Naive thymus-derived CD8-positive, alpha-beta T cell (primary cell): ENCODE measurements at places on chromosomes 3 and 15.

DNA sequence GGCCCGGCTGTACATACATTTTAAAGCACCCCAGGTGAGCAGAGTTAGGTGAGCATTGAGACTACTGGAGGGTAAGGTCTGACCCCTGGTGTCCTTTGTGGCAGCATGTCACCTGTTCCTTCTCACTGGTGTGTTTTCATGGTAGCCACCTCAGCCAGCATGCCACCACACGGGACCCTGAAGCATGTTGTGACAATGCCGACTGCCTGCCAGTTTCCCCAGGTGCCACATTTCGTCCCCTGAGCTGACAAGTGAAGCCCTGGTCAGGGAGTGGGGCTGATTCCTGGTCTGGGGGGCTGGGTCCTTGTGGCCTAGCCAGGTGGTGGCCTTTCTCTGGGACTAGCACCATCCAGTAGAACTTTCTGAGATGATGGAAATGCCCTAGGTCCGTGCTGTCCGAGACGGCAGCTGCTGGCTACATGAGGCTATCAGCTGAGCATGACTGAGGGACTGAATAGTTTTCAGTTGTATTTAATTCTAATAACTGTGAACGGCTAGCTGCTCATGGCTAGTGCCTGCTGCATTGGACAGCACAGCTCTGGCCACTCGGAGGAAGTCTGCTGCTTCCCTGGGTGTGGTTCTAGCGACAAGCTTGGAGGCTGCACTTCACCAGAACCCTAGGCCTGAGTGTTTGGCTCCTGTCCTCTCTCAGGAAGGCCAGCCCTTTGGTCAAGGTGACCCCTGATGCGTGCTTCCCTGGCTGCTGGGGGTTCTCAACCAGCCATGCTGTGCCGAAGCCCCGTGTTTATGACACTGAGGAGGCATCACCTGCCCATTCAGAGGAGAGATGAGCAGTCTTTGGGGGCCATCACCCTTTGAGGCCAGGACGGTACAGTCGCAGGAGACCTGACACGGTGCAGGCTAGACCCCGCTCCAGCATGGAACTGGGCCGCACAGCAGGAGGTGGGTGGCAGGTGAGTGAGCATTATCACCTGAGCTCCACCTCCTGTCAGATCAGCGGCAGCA is 3.9 kb downstream of the C3orf22 start:
- DNase-seq, result no peak

DNA sequence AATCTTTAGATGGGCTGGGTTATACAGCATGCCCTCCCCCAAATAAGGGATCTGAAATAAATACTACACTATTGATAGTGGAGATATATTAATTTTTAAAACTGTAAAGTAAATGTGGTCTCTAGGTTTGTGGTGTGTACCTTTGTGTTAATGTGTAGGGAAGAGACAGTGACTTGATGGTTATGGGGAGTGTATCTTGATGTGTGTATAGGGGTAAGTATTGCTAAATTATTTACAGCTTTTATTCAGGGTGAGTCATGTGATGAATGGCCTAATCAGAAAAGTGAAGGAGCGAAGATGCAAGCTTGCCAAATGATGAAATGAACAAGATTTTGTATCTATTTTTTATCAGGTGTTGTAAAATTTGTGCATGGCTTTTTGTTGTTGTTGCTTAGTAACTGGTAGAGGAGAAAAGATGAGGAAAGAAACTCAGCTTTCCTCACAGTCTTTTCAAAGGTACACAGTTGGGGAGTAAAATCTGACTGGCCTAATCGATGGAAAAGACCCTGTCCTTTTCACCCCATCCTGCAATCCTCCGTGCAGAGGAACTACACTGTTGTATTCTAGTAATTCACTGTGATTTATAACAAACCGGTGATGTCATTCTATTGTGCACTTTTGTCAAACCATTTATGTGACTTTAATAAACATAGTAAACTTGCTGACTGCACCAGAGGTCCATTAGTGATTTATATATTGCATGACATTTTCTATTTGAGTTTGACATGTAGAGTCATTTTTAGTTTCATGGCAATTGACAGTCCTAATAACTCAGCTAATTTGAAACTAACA is 17.7 kb downstream of the FEM1B start:
- DNase-seq, result no peak

- DNase-seq, result no peak
These were observed 2.2 kb upstream of the CD86 start for GRCh38 chr3:122052968-122053367.

GRCh38 chr3:127172211-127172610 is 20.7 kb upstream of the PRR23E start:
- DNase-seq, result no peak

- DNase-seq, result no peak
These were observed 27.7 kb upstream of the MYH15 start for GRCh38 chr3:108538083-108538482.

DNA sequence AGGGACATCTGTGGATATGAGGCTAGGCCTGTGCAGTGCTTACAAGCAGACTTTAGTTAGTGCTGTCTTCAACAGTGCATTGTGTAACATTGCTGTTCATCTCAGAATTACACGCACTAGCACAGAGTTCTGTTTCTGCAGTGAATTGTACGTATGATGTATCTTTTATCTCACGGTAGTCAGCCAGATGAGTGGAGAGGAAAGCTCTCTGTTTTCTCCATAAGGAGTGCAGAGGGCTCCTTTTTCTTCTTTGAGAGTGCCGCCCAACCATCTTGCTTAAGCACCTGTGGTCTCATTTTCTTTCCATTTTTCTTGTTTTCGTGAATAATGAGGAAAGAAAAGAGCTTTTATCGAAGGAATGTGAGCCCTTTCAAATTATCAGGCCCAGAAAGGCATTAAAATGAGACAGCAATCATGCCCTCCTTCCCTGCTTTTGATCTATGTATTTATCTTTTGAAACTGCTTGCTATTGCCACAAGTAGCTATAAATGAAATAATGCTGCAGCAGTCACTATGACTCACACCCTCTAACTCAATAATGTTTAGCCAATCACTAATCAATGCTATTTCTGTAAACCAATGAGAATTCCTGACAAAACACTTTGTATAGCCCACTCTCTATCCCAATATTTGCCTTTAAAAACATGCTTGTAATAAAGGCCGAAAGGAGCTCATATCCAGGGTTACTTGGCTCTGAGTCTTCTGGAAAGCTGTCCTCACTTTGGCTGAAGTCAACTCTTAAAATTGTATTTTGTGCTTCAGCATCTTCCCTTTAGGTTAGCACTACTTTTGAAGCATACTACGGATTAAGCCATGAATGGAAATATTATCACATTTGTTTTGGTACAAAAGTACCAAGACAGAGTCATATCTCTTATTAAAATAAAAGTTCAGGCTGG is 226.0 kb upstream of the P2RY1 start:
- DNase-seq, result no peak

- DNase-seq, result no peak
These were observed 272.4 kb downstream of the TIGIT start for GRCh38 chr3:114566162-114566755.

DNA sequence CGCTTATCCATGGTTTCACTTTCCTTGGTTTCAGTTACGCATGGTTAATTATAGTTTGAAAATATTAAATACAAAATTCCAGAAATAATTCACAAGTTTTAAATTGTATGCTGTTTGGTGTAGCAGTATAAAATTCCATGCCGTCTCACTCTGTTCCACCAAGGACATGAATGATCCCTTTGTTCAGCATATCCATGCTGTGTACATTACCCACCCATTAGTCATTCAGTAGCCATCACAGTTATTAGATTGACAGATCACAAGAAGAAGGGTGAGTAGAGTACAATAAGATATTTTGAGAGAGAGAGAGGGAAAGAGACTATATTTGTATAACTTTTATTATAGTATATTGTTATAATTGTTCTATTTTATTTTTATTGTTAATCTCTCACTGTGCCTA is 535.5 kb downstream of the SQOR start:
- DNase-seq, result no peak

DNA sequence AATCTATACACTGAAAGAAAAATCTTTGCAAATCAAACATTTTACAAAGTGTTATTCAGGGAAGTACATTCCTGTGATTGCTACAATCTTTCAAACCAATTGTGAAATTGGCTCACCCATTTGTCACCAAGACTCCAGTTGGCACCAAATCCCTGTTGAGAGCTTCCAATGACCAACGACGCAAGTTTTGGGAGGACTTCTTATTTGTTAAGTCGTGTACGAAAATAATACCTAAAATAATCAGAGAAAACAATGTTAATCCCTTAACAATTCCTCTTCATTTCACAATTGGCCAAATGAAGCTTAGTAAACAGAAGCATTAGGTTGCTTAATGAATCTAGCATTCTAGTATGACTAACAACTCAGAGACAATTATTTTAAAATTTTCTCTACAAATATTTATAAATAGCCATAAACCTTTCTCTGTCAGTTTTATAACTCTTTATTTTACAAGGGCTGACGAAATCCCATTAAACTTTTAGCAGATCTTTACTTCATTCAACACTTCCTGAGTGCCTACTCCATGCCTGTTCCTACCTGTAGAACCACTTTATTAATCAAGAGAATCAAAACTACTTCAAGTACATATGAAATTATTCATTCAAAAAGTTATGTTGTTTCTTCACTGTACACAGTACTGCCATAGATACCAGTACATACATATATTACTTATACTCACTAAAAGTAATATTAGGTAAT is 24.0 kb upstream of the HGD start:
- no peak for DNase-seq

- no peak for DNase-seq
These were observed 39.6 kb downstream of the KBTBD12 start for GRCh38 chr3:127954640-127955039.

DNA sequence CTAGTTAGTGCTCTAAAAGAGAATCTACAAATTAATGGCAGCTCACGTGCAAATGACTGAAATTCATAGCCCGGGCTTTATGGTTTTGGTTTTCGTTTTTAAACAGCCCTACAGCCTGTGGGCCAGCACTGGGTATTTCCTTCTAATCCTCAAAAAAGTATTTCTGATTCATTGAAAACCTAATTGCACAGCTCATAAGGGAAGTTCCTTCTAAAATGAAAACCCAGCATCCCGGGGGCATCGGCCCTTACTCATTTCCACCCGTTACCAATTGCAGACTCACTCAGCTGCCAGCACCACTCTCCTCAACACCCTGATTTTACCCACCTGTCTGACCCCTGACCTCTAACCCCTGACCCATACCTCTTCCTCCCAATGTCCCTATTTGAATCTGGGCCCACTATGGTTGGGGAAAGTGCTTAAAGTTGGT is 59.5 kb upstream of the ZNF148 start:
- no peak for DNase-seq

GRCh38 chr3:4865714-4866113 is 113.5 kb upstream of the BHLHE40 start:
- no peak for DNase-seq

- DNase-seq, result no peak
These were observed 42.7 kb downstream of the HHLA2 start for GRCh38 chr3:108338901-108339545.

DNA sequence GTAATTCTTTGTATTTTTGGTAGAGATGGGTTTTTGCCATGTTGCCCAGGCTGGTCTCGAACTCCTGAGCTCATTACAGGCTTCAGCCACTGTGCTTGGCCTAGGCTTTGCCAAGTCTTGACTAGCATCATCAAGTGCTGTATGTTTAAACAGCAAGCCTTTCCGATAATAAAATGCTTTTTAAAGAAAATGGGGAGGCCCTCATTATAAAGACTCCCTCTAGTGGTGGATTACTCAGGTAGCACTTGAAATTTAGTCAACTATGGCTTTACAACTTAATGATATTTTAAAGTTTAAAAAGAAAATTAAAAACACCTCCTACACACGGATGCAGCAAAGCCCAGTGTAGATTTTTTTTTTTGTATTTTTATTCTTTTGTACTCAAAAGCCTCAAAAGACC is 213.6 kb downstream of the GAP43 start:
- no peak for DNase-seq

DNA sequence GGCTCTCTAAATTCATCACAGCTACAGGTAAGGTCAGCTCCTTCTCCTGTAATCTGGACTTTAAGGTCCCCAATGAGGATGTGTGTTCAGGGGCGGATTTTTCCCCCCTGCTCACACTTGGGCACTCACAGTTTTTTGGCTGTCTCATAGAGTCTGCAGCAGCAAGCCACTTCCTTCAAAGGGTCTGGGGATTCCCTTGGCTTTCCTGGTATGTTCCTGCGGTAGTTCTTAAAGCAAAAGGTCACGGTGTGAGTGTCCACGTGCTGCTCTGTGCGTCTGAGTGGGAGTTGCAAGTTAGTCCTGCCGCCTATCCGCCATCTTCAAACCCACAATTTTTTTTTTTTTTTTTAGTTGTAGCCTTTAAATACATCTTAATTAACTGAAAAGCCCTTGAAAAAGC is 15.4 kb upstream of the CFAP20DC start:
- DNase-seq, result no peak

- no peak for DNase-seq
These were observed 45.0 kb downstream of the SRGAP3 start for GRCh38 chr3:9204253-9204992.

DNA sequence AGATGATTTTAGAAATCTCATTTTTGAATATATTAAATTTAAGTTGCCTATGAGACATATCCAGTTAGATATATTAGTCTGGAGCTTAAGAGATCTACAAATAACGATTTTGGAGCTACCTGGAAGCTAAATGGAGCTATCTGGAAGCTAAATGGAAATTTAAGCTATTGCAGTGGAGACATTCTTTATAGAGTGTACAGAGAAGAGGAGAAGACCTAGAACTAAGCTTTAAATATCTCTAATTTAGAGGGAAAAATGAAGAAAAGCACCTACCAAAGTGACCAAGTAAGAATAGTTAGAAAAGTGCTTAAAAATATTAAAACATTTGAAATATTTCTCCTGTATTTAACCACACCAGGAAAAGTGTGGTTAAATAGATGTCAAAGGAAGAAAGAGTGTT is 28.3 kb downstream of the SPESP1 start:
- DNase-seq, result no peak

DNA sequence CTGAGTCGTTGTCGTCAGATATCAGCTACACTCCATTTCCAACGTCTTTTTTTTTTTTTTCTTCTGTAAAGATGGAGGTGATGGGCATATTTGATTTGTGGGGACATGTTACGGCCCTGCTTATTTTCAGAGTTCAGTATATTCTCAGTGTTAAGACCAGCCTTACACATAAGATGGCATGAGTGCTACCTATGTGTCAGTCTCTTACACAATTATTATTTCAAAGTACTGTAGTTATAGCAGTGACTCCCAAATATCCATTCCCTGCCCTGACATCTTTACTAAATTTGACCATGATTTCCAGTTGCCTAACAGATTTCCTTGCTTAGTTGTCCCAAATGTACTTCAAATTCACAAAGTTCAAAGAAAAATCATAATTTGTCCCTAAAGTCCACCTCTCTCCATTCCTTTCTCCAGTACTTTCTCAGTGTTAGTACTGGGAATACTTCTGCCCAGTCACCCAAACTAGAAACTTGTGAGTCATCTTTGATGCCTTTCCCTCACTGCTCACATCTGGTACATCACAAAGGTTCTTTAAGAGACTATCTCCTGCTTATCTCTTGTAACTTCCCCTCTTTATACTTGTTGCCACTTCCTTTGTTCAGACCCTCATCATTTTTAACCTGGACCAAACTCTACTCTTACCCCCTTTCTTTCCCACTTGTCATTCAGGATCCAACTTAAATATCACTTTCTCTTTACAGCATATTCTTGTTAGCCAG is 67.0 kb downstream of the ZNF609 start:
- no peak for DNase-seq

- no peak for DNase-seq
These were observed 66.2 kb upstream of the UBE2E1 start for GRCh38 chr3:23739536-23739935.

GRCh38 chr15:81575436-81576123 is 201.6 kb upstream of the TMC3 start:
- DNase-seq, result no peak
